ENCODE measurements at places on chromosomes 4 and X.

- no peak for DNase-seq
These were observed 893.9 kb downstream of the PCDH7 start for GRCh38 chr4:31613946-31614623.

DNA sequence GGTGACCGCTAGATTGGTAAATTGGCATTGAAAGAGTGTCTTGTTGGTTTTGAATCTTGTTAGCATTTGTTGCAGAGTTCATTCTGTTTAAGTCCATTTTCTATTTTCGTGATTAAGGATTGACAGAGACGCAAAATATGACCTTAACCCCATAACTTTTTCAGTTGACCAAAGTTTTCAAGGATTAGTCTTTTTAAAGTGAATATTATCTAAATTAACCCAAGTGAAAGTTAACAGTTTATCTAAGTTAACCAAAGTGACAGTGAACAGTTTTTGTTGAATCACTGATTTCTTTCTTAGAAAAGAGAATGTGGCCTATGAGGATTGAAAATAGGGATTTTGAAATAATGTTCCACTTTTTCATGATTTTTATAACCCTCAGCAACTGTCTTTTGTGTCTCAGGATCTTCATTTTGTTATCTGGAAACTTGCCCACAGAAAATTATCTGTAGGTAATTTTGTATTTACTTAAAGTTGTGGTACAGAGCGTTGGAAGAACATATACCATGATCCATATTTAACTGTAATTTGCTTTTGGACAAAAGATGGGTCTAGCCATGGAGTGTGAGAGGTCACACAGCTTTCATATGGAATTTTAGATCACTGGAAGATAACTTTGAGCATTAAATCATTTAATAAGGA lies 3.3 kb downstream of the CPEB2 start:
- DNase-seq, result no peak

DNA sequence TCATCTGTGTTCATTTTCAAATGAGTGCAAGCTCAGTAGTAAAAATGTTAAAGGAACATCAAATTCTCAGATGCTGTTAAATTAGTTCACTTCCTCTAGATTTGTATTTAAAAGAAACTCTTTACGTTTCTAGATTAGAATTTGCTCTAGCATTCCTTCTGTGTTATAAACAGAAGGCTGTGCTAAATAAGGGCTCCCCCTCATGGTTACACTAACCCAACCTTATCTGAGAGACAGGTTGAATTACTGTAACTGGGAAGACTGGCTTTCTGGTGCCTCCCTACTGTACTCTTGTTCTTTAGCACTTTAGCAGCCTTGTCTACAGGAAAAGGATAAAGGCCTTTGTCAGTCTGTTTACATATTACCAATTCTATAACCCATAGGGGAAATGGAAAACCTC lies 56.8 kb downstream of the RXFP1 start:
- peak; percentile 9 for DNase-seq

GRCh38 chrX:43958529-43958928 lies 14.7 kb downstream of the NDP start:
- DNase-seq, result peak; percentile 63

DNA sequence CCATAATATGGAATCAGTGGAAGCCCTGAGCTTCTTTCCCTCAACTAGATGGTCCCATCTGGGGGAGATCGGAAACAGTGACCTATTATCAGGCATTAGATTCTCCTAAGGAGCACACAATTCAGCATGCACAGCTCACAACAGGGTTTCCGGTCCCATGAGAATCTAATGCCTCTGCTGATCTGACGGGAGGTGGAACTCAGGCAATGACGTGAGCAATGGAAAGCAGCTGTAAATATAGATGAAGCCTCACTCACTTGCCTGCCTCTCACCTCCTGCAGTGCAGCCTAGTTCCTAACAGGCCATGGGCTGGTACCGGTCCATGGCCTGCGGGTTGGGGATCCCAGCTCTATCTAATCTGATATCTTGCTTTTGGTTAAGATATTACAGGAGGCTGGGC lies 88.9 kb downstream of the COX7B2 start:
- DNase-seq, result no peak

DNA sequence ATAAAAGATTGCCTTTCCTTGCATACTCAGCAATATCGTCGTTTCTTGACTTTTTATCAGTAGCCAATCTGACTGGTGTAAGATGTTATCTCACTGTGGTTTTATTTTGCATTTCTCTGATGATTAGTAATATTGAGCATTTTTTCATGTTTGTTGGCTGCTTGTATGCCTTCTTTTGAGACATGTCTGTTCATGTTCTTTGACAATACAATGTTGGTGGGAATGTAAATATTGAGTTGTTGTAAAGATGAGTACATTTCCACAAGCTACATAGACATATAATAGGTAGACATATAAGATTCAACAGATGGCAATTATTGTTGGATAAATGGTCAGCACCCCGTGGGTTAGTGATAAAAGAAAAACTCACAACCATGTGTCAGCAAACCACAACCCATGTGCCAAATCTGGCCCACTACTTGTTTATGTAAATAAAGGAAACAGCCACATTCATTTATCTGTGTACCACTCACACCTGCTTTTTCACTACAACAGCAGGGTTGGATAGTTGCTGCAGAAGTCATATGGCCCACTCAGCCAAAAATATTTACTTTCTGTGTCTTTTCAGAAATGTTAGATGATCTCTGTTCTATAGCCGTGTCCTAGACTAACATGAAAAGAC lies 153.1 kb upstream of the VCX start:
- no peak for DNase-seq

GRCh38 chr4:133151341-133151690 lies 2.2 kb downstream of the PCDH10 start:
- no peak for DNase-seq

DNA sequence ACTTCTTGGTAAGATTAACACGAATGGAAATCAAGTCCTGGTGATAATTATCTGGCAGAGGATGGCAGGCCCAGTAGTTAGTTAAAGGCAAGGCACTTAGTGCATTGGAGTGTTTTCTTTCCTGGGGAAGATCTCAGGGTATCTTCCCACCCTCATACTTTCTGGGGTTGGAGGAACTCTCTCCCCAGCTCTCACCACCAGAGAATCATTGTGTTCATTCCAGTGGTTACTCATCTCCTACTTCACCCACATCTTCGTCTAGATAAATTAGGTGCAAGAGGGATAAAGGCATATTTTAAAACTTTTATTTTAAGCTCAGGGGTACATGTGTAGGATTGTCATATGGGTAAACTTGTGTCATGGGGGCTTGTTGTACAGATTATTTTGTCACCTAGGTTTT lies 67.5 kb upstream of the SH3RF1 start:
- DNase-seq, result no peak

DNA sequence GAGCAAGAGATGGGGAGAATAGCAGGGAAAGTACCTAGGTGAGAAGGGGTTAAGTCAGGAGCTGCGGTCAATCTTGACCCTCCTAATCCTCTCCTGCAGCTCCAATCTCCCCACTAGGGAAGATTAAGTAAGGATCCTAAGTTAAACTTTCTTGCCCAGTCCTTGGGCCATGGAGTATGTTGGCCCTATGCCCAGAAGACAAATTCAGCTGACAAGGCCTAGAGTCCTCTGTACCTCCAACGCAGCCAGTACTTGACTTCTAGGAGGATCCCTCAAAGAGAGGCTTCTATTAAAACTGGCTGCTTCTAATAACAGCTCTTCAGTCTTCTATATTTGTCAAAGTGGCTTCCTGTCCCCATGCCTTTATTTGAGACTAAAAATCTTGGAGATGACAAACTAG lies 1.4 kb downstream of the CLDN2 start:
- no peak for DNase-seq

DNA sequence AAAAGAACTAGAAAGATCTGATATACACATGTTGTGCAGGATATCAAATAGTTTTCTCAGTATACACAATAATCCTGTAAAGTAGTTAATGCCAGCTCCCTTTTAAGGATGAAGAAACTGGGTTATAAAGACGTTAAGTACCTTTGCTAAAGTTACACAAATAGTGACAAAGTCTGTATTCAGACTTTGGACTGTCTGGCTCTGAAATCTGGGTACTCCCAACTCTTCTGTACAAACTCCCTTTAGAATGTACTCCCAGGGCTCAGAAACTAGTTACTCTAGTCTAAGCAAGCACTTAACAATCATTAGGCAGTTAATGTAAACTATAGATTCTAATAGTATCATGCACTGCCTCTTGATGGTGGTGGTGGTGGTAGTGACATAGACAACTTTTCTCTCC lies 7.2 kb downstream of the GPRASP3 start:
- DNase-seq, result no peak

DNA sequence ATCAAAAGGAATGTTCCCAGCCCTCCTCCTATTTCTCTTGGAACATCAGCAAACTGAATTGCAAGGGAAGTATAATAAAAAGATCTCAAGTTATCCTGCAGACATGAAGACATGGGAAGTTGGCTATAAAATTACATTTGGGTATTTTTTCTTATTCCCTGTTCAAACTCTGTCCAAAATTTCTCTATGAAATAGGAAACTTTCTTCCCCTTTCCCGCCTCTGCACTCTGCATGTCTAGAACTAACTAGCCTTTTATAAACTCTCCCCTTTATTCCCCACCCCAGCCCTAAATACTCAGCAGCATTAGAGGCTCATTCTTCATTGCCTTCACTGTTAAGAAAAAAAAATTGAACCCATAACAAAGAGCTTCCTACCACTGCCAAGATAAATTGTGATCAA lies 126.7 kb upstream of the EDNRA start:
- no peak for DNase-seq

DNA sequence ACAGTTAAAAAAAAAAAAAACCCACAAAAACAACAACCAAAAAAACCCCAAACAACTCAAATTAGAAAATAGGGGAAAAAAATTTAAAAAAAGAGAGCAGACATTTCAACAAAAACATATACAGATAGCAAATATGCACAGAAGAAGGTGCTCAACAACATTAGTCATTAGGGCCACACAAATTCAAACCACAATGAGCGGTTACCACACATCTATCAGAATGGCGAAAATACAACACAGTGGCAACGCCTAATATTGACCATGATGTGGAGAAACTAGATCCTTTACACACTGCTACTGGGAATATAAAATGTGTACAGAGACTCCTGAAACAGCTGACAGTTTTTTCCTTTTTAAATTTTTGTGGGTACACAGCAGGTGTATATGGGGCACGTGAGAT lies 19.4 kb downstream of the LYAR start:
- DNase-seq, result no peak

GRCh38 chr4:46894826-46895225 lies 14.2 kb downstream of the COX7B2 start:
- DNase-seq, result no peak

- no peak for DNase-seq
These were observed 69.0 kb upstream of the PSAPL1 start for GRCh38 chr4:7503559-7504249.

DNA sequence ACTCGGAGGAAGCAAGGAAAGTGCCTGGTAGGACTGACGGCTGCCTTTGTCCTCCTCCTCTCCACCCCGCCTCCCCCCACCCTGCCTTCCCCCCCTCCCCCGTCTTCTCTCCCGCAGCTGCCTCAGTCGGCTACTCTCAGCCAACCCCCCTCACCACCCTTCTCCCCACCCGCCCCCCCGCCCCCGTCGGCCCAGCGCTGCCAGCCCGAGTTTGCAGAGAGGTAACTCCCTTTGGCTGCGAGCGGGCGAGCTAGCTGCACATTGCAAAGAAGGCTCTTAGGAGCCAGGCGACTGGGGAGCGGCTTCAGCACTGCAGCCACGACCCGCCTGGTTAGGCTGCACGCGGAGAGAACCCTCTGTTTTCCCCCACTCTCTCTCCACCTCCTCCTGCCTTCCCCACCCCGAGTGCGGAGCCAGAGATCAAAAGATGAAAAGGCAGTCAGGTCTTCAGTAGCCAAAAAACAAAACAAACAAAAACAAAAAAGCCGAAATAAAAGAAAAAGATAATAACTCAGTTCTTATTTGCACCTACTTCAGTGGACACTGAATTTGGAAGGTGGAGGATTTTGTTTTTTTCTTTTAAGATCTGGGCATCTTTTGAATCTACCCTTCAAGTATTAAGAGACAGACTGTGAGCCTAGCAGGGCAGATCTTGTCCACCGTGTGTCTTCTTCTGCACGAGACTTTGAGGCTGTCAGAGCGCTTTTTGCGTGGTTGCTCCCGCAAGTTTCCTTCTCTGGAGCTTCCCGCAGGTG lies 637 bp downstream of the AR start:
- DNase-seq, result no peak

DNA sequence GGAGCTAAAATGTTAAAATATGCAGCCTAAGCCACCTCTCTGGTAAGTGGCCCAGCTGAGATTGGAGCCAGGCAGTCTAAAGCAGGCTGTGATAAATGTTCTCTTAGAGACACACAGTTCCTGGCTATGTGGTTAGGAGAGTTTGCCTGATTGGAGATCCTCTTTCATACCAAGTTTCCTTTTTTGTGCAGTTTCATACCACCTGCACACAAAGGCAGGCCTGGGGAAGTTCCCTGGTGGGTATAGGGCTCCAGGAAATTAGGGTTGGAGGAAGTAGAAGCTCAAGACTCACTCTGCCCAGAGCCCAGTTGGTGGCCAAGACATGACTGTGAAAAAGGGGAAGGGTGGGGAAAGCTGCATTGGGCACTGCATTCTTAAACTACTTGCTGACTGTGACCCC lies 16.9 kb downstream of the CYBB start:
- DNase-seq, result no peak

GRCh38 chr4:22500831-22501714 lies 14.8 kb downstream of the ADGRA3 start:
- peak; percentile 72 for DNase-seq

DNA sequence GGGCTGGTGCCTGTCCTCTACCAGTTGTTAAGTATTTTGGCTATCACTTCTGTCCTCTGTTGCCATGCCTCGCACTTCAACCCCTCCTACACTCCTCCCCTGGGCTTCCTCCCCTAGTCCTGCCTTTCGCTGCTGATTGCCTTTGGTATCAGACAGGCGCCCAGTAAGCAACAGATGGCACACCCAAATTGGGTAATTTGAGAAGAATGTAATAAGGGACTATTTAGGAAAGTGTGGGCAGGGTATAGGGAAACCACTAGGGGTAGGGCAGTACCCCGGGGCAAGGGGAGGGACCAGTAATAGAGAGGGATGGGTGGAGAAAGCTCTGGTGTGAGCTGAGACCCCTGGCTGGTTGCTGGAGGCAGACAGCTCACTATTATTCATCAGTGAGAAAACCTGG lies 172.7 kb upstream of the USP9X start:
- no peak for DNase-seq

GRCh38 chr4:175560604-175561003 lies 251.5 kb downstream of the GPM6A start:
- DNase-seq, result peak; percentile 39

- DNase-seq, result no peak
These were observed 61.1 kb downstream of the ARAP2 start for GRCh38 chr4:36183232-36183631.

GRCh38 chr4:185379326-185380295 lies 16.1 kb downstream of the LRP2BP start:
- no peak for DNase-seq

GRCh38 chr4:119510395-119511149 lies 118.0 kb downstream of the PDE5A start:
- no peak for DNase-seq

- peak; percentile 44 for DNase-seq
These were observed 79.6 kb downstream of the COMMD8 start for GRCh38 chr4:47383829-47384427.

- DNase-seq, result no peak
These were observed 42.5 kb upstream of the CBR4 start for GRCh38 chr4:169052594-169052945.

- DNase-seq, result no peak
These were observed 16.0 kb downstream of the HPSE start for GRCh38 chr4:83318666-83319065.

GRCh38 chr4:48255959-48256342 lies 13.7 kb downstream of the TEC start:
- no peak for DNase-seq

- no peak for DNase-seq
These were observed 10.6 kb downstream of the PBDC1 start for GRCh38 chrX:76183289-76184049.
